ENCODE measurements at places on chromosomes 6 and 20.

DNA sequence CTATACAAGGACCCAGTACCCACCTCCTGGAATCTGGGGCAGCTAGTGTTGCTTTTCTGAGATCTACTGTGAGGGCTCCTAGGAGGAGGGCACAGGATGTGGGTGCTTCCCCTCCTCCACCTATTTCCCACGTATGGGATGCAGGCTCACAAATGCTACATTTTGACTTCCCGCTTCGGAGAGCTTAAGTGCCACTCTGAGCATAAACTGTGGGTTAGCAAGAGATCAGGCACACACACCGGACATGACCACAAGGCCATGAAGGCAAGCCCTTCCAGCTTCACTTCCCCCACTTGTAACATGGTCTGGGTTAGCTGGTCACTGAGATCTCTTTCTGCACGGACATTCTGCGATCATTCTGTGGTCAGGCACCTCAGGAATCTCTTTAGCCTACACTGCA is 15.7 kb upstream of the TGM3 start:
- no peak for DNase-seq

DNA sequence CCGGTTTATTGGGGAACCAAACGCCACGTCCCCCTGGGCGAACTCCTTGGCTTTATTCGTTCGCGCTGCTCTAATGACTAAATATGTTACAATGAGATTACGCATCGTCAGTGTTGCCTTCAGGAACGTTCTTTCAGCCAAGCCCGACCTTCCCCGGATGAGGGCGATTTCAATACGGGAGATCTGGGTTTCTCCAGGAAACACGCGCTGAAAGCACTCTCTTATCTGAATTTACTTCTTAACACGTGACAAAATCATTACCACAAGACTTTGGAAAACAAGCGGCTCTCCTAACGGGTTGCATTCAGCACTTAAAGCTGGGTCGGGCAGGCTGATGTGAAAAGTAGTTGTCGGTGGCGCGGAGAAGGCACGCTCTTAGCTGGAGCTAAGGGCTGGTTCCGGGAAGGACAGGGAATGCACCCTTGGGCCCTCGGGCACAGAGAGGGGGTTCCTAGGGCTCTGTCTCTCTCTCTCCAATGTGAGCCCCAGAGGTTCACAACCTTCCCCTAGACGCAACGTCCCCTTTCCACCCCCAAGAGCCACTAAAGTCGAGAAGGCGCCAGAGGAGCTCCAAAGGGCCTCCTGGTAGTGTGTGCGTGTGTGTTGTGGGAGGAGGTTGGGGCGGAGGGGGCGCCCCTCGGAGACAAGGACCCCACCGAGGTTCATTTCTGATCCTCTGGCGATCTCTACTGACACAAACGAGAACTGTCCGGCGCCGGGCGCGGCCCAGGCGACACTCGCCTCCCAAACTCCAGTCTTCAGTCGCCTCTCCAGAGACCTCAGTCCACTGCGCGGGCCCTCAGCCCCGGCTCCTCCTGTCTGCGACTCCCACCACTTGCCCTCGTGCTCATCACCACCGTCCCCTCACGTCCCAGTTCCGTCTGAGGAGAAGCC is 7.1 kb upstream of the NKX2-2 start:
- DNase-seq: no peak

DNA sequence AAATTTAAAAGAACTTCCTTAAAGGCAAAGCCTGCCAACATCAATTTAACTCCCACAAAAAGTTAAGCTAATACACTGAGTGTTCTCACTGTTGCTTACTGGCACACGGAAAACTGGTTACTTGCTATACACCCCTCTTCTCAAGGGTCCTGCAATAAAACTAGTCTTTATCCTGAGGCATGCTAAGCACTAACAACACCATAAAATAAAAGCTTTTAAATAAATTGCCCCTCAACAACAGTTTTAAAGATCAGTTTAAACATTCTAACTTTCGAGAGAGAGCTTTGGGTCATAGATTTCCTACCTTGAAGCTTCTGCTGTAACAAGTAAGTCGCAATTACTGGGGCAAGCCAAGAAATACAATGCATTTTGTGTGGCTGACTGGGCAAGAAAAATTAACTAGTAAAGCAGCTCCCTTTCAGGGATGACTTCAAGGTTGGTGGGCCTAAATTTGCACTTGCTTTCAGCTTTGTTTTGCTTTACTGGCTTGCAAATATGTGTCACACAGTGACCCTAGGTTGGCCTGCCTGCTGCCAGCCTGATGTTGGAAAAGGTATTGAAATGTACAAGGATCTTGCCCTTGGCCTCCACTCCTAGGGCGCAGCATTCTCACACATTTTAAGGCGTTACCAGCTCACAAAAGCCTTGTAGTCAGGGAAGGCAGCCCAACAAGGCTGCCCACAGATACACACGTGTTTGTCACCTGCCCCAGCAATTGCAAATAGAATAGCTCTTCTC is 4.0 kb upstream of the HEY2 start:
- no peak for DNase-seq

- DNase-seq: peak; percentile 93
Observed at GRCh38 chr6:31815025-31815838, at the start of the genes HSPA1A and HSPA1L. TSS of gene HSPA1A (plus strand) at chr6:31815543. CDS start at chr6:31815757, 214 bp downstream. TSS of gene HSPA1L (minus strand) at chr6:31815283. CDS start at chr6:31811972, 3,311 bp downstream.

GRCh38 chr20:57991211-57991881 is 237.1 kb downstream of the ANKRD60 start:
- no peak for DNase-seq

GRCh38 chr6:5653801-5654200 is 352.9 kb downstream of the NRN1 start:
- no peak for DNase-seq

GRCh38 chr6:6707143-6707542 is 118.6 kb downstream of the LY86 start:
- no peak for DNase-seq

- DNase-seq: no peak
Observed at GRCh38 chr20:45090481-45090880, 10.4 kb downstream of the KCNS1 start.

GRCh38 chr6:5765141-5765760 is 241.5 kb downstream of the NRN1 start:
- DNase-seq: no peak

GRCh38 chr20:58146746-58147140 is 81.7 kb downstream of the ANKRD60 start:
- DNase-seq: no peak

DNA sequence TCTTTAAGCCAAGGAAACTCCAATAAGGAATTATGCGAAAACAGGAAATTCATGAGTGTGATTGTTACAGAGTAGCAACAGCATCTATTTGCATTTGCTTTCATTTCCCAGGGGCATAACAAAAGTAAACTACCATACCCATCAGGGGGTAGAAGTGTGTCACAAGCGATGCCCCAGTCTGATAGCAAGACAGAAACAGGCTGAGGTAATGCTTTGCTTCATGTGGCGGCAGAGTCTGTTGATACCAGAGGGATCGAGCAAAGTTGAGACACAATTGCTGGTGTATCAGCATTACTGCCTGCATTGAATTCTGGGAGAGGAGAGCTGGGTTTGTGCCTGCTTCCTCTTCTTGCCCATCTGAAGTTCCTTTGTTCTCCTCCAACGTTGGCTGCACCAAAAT is 51.2 kb upstream of the LYRM2 start:
- no peak for DNase-seq

DNA sequence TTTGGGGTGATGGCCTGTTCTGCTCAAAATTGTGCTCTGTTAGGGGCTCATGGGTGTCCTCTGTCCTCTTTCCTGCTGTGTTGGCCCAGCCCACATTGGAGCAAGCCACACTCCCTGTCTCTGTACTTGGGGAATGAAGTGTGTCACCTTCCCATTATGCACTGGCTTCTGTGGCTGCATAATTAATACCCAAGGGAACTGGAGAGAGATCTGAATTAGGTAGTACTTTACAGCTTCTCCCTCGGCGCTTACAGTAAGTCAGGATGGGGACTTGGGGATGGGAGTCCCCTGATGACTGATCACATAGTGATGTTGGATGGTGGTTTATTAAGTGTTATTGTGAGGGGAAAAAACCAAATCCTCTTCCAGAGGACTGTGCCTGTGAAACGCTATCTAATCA is 116.6 kb downstream of the FOXO3 start:
- DNase-seq: no peak

DNA sequence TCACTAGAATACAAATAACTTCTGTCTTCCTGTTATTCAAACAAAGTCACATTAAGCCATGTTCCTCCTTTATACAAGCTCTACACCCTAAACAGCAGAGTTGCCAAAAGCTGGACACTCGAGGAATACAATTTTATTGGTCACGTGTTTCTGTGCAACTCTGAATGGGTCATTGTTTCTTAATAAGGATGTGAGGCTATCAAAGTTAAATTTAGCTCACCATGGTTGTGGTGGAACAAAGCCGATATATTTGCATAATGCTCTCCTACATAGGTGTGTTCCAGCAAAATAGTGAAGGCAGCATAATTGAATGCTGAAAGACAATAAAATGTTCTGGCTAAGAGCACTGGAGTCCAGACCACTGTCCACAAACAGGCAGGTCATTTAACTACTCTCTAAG is 36.9 kb upstream of the CD2AP start:
- no peak for DNase-seq

DNA sequence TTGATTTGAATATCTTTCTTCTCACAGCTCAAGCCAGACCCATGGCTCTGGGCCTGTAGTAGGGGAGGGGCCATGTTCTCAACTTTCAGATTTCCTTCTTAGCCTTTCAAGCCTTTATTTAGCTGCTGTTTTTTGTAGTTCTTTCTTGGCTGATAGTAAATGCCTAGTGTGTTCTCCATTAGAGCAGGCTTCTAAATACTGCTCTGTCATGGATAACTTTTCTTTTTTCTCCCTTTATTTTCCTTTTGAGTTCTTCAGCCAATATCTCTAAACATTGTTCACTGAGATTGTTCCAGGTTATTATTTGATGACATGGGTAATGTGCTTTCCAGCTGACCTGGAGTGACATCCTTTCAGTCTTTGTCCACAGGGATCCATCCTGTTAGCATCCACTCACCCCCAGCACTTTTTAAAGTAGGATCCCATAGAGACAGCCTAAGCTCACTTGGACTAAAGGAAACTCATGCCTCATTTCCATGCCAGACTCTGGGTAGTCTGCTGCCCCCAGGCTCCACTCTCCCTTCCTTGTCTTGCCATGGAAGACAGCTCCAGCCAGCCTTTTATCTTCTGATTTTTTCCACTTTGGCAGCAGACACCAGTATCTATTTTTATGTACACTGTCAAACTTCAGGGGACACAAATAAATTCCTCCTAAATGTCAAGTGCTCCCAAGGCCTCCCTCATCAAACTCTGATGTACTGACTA is 645.6 kb downstream of the RNF144B start:
- DNase-seq: no peak

GRCh38 chr6:53104916-53105315 is 39.7 kb downstream of the FBXO9 start:
- no peak for DNase-seq

DNA sequence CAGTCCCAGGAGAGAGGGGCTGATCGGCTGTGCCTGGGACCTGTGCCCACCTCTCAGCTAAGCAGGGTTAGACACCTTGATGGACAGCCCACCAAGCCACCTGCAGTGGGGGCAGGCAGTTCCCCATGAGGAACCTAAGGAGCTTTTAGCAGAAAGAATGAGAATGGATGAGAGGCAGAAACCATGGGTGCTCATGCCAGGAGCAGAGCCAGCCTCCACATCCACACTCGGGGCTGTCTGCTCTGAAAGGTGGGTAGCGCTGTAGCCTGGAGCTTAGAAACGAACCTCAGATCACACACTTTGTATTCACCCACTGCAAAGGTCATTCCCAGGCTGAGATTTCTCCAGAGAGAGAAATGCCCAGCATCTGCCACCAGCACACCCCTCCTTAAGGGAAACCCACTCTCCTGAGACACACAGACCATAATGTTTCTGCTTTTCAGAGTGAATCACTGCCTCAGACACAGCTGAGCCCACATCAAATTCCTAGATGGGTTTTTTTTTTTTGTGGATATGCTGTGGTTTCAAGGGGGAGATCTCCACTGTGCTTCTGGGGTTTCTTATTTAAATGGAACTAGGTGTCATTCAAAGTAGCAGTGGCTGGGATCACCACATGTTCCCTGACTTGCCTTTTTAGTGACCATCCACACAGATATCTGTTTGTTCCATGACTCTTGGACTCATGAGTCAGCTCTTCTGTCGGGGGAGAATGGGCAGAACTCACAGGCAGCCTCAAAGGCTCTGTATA is 218.9 kb downstream of the EYA2 start:
- DNase-seq: no peak

DNA sequence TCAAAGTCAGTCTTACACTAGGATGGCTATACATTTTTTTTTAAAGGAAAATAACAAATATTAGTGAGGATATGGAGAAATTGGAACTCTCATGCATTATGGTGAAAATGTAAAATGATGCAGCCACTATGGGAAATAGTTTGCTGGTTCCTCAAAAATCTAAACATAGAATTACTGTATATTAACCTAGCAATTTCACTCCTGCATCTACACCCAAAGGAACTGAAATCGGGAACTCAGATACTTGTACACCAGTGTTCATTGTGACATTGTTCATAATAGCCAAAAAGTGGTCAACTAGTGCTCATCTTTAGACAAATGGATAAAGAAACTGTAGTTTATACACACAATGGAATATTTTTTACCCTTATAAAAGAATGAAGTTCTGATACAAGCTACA is 110.7 kb downstream of the UTRN start:
- no peak for DNase-seq

GRCh38 chr20:19511931-19512330 is 246.1 kb upstream of the RIN2 start:
- no peak for DNase-seq

DNA sequence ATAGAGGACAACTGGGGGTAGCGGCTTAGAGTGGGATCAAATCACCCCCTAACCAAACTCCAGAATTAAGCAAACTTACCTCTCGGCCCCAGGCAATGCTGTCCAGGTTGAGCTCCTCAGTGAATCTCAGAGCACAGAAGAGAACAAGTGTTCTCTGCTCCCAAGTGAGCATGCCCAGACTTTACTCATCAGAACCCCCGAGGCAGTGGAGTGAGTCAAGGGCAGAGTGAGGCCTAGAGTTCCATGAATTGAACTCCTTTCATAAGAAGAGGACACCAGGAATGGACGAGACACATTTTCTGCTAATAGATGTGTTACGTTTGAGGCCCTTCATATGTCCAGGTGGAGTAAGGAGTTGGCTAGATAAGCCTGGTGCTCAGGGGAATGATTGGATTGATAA is 134.0 kb upstream of the DTNBP1 start:
- no peak for DNase-seq

GRCh38 chr6:160960839-160961238 is 30.7 kb upstream of the MAP3K4 start:
- no peak for DNase-seq

DNA sequence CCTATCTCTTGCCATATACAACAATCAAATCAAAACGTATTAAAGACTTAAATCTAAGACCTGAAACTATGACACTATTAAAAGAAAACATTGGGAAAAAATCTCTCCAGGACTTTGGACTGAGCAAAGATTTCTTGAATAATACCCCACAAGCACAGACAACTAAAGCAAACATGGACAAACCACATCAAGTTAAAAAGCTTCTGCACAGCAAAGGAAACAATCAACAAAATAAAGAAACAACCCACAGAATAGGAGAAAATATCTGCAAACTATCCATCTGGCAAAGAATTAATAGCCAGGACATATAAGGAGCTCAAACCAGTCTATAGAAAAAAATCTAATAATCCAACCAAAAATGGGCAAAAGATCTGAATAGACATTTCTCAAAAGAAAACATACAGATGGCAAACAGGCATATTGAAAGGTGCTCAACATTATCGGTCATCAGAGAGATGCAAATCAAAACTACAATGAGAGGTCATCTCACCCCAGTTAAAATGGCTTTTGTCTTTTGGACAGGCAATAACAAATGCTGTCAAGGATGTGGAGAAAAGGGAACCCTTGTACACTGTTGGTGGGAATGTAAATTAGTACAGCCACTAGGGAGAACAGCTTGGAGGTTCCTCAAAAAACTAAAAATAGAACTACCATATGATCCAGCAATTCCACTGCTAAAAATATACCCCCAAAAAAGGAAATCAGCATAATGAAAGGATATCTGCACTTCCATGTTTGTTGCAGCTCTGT is 76.2 kb downstream of the SNX5 start:
- DNase-seq: no peak
